ENCODE measurements at places on chromosomes 5 and 9.

- no peak for DNase-seq
These were observed 13.9 kb downstream of the ALDOB start for GRCh38 chr9:101421653-101422065.

GRCh38 chr5:151903243-151903653 is 21.4 kb downstream of the GLRA1 start:
- no peak for DNase-seq

GRCh38 chr5:115179394-115180164 is 9.9 kb upstream of the TRIM36 start:
- no peak for DNase-seq

DNA sequence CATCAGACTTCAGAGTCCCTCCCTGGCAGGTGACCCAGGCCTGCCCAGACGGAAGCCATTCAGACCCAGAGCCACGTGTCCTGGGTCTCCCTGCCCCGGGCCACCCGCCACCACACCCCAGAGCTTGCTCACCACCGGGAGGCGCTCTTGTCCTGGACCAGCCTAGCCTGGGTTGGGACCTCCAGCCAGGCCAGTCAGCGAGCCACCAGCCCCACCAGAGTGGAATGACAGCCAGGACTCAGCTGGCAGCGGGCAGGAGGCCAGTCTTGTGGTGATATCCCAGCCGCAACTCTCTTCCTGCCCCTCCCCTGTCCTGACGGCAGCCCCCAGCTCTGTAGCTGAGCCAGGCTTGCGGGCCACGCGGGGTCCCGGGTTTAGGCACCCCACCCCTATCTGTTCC is 1.7 kb upstream of the PTGDS start:
- no peak for DNase-seq

- DNase-seq: no peak
These were observed 84.8 kb upstream of the NEURL1B start for GRCh38 chr5:172556262-172556661.

DNA sequence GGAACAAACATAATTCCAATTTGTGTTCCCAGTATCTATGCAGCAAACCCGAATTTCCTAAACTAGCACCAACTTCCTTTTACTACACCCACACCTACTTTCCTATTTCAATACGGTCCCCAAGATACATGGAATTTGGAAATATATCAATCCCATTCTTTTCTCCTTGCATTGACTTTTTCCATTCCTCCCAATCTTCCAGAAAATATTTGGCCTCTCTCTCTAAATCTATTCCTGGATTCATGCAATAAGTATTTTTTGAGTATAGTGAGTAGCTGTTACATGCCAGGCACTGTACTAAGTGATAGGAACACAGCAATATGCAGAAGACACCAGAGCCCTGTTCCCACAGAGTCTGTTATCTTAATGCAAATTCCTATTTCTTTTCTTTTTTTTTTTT is 216.2 kb upstream of the PIK3R1 start:
- DNase-seq: no peak

GRCh38 chr5:59157068-59157467 is 574.2 kb downstream of the RAB3C start:
- no peak for DNase-seq

GRCh38 chr9:108052431-108053080 is 563.0 kb upstream of the KLF4 start:
- DNase-seq: no peak

DNA sequence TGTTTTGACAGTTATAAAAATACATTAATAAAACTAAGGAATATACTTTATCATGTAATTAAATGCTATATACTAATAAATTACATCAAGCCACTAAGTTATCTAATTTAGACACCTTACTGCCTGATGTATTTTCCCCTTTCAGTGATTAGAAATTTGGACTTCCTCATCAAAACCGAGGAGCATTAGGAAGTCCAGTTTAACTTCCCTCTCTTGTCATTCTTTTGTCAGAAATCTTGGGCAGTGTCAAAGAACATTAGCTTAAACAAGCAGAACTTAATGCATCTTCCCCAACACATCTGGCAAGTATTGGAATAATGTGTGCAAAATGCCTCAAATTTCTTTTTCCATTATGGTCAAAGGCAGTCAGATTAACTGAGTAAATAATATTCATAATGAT is 81.6 kb downstream of the PLPP1 start:
- DNase-seq: no peak

- no peak for DNase-seq
These were observed 34.8 kb downstream of the HTR4 start for GRCh38 chr5:148619484-148619883.

- no peak for DNase-seq
These were observed 144.4 kb upstream of the IFNE start for GRCh38 chr9:21626493-21626892.

GRCh38 chr5:174500636-174501035 is 223.7 kb upstream of the MSX2 start:
- DNase-seq: no peak

DNA sequence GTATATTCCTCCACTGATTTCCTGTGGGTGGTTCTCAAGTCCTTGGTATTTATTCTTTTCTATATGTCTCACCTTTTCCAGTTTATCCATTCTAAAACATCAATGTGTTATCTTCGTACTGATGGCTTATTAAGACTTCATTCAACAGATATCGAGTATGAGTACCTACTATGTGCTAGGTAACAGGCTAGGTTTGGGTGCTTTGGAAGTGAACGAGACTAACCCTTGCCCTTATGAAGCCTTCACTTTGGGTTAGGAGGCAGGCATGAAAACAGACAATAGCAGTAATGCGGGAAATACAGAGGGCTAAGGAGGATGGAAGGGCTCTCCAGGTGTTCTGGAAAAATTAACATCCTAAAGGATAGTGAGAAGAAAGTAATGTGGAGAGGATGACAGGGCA is 53.4 kb downstream of the AQP7 start:
- no peak for DNase-seq

- DNase-seq: no peak
These were observed 344.6 kb upstream of the SGCD start for GRCh38 chr5:155982354-155982753.

DNA sequence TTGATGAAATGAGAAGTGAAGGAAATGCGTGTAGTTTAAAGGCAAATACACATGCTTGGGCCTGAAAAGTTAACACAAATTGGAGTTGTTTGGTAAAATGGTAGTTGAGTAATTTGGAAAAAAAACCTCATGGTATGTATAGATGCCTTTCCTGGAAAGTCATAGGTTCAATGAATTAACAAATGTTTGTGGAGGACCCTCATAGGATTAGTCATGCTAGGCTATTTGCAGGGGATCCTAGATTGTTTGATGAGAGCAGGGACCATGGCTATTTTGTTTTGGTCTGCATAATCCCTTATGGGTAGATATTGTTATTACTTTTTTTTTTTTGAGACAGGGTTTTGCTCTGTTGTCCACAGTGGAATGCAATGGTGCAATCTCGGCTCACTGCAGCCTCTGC is 93.5 kb upstream of the NR3C1 start:
- no peak for DNase-seq

GRCh38 chr9:76810377-76810957 is 46.2 kb downstream of the PCA3 start:
- DNase-seq: peak; percentile 58

GRCh38 chr5:145544401-145544800 is 290.7 kb downstream of the PRELID2 start:
- DNase-seq: no peak

DNA sequence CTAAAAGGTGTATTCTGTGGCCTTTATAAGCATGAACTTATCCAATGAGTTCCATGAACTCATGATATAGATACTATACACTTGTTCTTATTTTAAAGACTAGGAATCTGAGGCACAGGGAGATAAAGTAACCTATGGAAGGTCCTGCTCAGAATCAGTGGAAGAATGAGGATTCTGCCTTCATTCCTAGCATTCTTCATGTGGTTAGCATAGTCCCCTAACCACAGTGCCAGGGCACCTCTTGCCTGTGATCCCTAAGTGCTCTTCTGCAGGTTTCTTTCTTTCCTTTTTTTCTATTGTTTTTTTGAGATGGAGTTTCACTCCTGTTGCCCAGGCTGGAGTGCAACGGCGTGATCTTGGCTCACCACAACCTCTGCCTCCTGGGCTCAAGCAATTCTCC is 174.1 kb downstream of the C9orf152 start:
- DNase-seq: no peak

- no peak for DNase-seq
These were observed 11.1 kb downstream of the UBAP2 start for GRCh38 chr9:34037626-34038025.

Data from NCI-H2081 (cell line).